ENCODE measurements at places on chromosomes 6 and 20. TPM values are rescaled to one million over a fixed set of nuclear protein-coding genes. Genes with fewer than 3 reads are reported as not detected.

The STX11 gene
- not detected for total RNA-seq

The SLC24A3 gene
- total RNA-seq: 0.15 TPM

The ID4 gene
- total RNA-seq: 5.6 TPM

The CYP39A1 gene
- 2.5 TPM for total RNA-seq

The ID1 gene
- total RNA-seq: 85.2 TPM

The NDUFAF5 gene
- 22.5 TPM for total RNA-seq

The MEI4 gene
- 0.38 TPM for total RNA-seq

The SGK2 gene
- total RNA-seq: 0.85 TPM

The BPIFA2 gene
- not detected for total RNA-seq

The DZANK1 gene
- 4.2 TPM for total RNA-seq

The ZBTB12 gene
- 9.0 TPM for total RNA-seq

The DCDC2 gene
- total RNA-seq: 0.13 TPM

The C20orf96 gene
- 27.5 TPM for total RNA-seq

The HLA-DOA gene
- total RNA-seq: 7.3 TPM

The ATP9A gene
- 30.6 TPM for total RNA-seq

The OSER1 gene
- 28.2 TPM for total RNA-seq

The C6orf58 gene
- total RNA-seq: 0.82 TPM

The HEY2 gene
- total RNA-seq: 82.7 TPM

The PLN gene
- not detected for total RNA-seq

The SIRPB2 gene
- 41.5 TPM for total RNA-seq

The C6orf141 gene
- 0.77 TPM for total RNA-seq

The GJA1 gene
- total RNA-seq: 363 TPM

The DEF6 gene
- 24.0 TPM for total RNA-seq

The CD2AP gene
- total RNA-seq: 40.3 TPM

The NHLRC1 gene
- 0.64 TPM for total RNA-seq

The TOX2 gene
- total RNA-seq: 5.0 TPM

The SLC35F1 gene
- total RNA-seq: 0.23 TPM

The RSPO3 gene
- 0.59 TPM for total RNA-seq

The ZBP1 gene
- not detected for total RNA-seq

The RWDD2A gene
- 4.4 TPM for total RNA-seq

The NR2E1 gene
- not detected for total RNA-seq

The CASS4 gene
- not detected for total RNA-seq

The PLG gene
- total RNA-seq: not detected

The TMX4 gene
- 19.1 TPM for total RNA-seq

The RIMS1 gene
- total RNA-seq: 1.8 TPM

The RSPH3 gene
- total RNA-seq: 4.4 TPM

The IPCEF1 gene
- 18.8 TPM for total RNA-seq

The BMP5 gene
- total RNA-seq: 0.18 TPM

The TGM2 gene
- total RNA-seq: 216 TPM

The RAET1G gene
- total RNA-seq: 3.8 TPM

The GSTA1 gene
- 1.1 TPM for total RNA-seq

The RNF39 gene
- not detected for total RNA-seq

The DEFB124 gene
- not detected for total RNA-seq

Measured in endothelial cell (in vitro differentiated cells).